Spleen (tissue), 13 donors: ENCODE measurements at places on chromosomes 16 and 17. TPM values are rescaled to one million over a fixed set of nuclear protein-coding genes. Genes with fewer than 3 reads are reported as not detected.

The DLX3 gene
- not detected for total RNA-seq

The RABEP2 gene
- 51.0 TPM for total RNA-seq

The SNRNP25 gene
- total RNA-seq = 25.1 TPM

The CD300E gene
- 15.0 TPM for total RNA-seq

The HBA2 gene
- 1,678 TPM for total RNA-seq

The CHST5 gene
- total RNA-seq = not detected

The RPAIN gene
- total RNA-seq = 40.7 TPM

The CDH11 gene
- total RNA-seq = 721 TPM

The KARS1 gene
- total RNA-seq = 85.2 TPM

The USP7 gene
- total RNA-seq = 145 TPM

The LITAFD gene
- not detected for total RNA-seq
